Activated gamma-delta T cell treated with Interleukin-2 at 50 U/mL for 16 hours (primary cell): ENCODE measurements at places on chromosomes 7 and 10.

DNA sequence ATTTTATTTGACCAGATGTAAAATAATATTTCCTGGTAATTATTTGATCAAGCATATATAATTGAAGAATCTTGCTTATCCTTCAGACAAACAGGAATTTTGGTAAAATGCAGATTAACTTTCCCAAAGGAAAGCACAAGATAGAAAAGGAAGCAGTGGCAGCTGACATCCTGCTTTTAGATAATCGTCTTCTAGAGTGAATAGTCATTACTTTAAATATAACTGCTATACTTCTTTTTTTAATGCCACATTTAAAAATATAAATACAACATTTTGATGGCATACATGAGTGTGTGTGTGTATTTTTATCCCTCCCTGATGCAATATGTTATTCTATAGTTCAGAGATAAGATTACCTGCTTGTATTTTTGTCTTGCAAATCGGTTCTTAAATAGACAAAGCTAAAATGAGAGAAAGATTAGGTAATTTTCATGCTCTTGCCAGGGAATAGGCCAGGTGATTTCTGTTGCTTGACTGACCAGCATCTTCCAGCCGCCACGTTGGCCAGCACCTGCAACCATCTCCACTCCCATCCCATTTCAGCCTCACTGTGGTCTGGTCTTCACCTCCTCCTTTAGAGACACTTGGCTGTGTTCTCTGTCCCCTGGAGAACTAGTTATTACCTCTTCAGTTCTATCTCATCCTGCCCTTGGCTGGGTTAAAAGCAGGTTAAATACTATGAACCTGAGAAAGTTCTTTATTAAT lies 58.1 kb downstream of the MDFIC start:
- no peak for DNase-seq

- no peak for DNase-seq
Measured at GRCh38 chr10:62915158-62915557, 99.0 kb upstream of the EGR2 start.

- DNase-seq = no peak
Measured at GRCh38 chr10:46541017-46541661, 15.3 kb downstream of the GPRIN2 start.

DNA sequence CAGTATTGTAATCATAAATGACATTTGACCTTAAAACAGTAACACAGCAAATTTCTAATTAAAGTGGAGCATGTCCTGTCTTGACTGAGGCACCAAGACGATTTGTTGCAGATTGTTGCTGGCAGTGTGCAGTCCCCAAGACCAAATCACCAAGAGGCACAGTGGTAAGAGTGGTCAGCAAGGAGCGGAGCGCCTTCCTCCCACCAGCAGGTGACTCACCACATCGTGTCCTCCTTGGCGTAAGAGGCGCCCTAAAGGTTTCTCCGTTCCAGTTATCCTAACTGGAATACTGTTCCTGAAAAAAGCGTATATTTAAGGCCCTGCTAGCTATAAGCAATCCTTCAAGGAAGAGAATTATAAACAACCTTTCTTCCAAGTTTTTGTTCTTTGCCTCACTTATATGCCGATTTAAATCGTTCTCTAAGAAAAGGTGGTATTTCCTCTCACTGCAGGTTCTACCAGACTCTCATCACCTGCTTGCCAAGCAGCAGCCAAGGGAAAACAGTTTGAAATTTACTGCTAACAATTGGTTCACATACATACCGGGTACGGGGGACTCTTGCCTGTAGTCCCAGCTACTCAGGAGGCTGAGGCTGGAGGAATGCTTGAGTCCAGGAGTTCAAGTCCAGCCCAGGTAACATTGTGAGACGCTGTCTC lies 10.7 kb upstream of the REPIN1 start:
- no peak for DNase-seq

DNA sequence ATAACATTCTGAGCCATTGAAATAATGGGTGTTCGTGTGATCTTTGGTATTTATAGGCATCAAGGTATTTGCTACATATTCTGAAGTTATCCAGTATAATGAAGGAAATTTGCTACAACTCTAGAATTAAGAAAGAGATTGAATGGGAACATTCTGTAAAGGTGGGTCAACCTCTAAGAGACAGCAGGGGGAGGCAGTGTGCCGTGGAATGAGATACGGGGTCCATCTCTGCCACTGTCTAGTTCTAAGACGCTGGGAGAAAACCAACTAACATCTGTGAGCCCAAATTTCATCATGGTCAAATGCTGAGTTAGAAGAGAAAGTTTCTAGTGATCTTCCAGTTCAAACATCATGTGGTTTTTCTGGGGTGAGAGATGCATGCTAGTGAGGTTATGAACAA lies 368.9 kb downstream of the SORCS1 start:
- no peak for DNase-seq

- peak; percentile 20 for DNase-seq
Measured at GRCh38 chr7:102236592-102237287, 49.9 kb upstream of the SH2B2 start.

DNA sequence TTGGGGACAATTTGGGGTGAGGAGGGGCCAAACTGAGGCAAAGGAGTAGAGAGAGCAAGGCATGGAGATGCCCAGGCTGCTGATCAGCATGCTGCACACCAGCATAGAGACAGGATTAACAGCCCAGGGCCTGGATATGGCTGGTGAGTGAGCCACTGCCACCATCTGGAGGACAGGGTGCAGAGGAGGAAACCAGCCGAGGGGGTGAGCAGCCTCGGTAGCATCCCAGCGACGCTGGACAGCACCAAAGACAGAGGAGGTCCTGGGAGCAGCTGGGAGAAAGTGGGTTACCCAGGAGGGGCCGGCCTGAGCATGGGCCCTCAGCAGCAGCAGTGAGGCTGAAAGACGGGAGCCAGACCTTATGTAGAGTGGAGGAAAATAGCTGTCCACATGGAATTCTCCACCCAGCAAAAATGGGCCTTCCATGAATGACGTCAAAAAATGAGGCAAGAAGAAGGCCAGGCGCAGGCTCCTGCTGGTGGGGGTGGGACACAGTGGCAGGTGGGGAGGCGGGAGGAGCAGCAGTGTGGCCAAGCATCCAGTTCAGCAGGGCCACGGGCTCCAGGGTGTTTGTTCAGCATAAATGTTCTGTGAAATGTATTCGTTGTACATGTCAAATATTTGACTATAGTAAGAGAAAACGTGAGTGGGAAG lies 16.7 kb downstream of the RET start:
- no peak for DNase-seq

DNA sequence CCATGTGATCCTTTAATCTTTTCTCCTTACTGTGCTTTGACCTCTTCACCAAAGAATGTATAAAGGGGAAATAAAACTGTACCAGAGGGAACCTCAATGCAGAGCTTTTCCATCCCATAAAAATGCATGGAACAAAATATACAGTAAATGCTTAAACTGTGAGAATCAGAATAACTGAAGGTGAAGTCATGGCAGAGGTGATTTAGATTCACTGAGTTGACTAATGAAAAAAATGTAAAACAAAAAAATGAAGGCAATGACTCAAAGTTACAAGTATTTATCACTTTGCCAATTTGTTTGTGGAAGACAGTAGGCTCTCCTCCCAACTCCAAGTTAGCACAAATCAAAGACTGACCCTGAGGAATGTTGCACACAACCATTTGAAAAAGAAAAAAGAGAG lies 1331.6 kb upstream of the SORCS1 start:
- no peak for DNase-seq

DNA sequence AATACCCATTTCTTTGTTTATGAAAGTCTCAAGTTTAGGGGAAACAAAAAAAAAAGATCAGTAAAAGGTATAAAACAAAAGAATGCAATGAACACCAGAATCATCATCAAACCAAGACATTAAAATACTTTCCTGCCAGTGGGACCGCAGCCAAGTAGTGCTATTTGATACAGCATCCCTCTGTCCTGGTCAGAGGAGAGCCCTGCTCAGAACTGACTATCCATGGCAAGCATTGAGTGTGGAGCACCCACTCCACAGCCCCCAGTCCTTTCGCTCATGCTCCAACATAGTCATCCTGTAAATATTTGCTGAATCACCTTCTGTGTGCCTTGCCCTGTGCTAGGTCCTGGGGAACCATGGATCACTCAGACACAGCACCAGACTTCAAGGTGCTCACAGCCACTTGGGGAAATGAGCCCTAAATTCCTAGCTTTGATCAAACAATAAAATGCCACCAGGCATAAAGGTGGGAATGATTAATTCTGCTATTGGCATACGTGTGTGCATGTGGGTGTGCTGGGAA lies 213.6 kb upstream of the TBX20 start:
- DNase-seq = no peak

- no peak for DNase-seq
Measured at GRCh38 chr10:51915031-51915542, 215.7 kb upstream of the CSTF2T start.

DNA sequence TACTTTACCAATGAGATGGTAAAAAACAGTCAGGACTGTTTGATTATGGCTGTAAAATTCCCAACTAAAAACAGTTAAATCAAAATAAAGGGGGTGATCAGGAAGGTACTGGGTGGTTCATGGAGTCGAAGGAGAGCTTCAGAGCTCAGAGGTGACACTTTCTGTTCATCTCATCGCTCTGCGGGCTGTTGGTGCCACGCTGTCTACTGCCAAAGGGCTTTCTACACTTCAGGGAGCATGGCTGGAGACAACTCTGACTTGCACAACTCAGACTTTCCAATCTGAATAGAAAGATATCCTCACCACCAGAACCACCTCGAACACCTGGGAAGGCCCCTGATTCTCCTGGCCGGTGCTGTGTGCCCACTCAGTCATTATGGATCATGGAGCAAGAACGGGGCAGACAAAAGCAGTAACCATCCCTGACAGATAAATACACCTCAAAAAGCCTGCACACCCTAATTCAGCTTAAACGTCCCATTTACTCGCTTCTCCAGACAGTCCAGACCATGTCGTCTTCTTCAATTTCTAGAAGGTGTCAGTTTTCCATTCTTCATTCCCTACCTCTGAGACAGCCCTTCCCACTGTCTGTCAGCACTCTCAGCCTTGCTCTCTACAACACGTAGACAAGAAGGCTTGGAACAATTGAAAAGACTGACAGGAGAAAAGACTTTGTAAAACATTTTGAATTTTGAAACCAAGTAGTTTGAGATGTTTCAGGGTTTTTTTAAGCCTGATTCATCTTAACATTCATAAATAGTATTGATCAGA lies 348.7 kb upstream of the NFE2L3 start:
- DNase-seq = no peak

DNA sequence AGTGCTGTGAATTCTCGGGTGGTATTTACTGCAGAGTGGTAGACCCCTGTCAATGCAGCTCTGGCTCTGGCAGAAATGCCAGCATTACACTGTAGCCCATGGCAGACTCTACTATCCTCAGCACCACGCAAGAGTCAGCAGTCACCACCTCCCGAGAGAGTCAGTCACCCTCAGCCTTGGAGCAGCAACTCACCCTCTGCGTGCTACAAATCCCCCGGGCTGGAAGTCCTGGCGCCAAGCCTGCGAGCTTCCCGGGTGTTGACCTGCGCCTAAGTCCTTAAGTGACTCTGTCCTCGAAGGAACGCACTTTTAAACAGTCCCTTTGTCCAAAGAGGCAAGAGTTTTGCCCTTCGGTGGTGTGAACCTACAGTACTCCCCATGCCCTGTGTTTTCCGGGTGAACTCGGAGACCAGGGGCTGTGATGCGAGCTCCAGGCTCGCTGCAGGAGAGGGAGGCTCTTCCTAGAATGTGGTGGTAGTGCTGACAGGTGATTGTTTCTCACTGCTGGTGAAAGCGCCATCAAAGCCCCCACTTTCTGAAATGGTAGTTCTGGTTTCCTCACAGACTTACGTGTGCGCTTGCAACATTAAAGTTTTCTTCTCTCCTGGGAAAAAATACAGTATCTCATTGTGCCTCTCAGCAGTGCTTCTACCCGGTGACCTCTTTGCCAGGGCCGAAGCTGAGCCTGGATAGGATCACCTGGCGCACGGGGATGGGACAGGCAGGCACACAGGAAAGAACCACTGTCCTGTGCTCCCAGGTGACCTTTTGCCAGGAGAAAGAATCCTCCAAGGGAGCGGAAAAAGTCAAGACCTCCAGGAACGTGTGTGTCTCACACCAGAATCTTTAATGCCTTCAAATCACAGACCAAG lies 33.1 kb upstream of the MBL2 start:
- DNase-seq = no peak
